Cortex of kidney (tissue), 1 donor: ENCODE measurements at places on chromosomes 1 and 21.

DNA sequence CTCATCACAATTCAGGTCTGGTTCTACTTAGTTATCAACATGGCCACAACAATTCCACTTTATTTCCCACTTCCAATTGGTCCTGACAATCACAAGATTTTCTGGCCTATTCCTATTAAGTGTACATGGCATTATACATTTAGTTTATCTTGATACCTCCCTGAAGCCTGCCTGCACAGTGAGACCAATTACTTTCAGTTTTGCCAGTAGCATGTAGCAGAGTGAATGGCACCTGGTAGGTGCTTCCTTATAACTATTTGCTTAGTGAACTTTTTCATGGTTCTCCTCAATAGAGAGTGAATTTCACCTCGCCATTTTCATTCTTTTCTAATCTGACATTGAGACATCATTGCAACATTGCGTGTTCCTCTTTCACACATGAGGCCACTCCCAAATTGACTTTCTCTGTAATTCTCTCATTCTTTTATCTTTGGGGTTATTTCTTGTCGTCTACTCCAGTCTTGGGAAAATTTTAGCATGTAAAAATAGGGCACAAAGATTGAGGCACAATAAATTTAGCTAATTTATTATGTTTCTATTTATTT is 124.3 kb downstream of the DISC1 start:
- no peak for DNase-seq

- no peak for DNase-seq
Observed at GRCh38 chr1:210400043-210400840, 71.5 kb downstream of the HHAT start.

- no peak for DNase-seq
Observed at GRCh38 chr1:12012560-12013316, 6.6 kb upstream of the MIIP start.

DNA sequence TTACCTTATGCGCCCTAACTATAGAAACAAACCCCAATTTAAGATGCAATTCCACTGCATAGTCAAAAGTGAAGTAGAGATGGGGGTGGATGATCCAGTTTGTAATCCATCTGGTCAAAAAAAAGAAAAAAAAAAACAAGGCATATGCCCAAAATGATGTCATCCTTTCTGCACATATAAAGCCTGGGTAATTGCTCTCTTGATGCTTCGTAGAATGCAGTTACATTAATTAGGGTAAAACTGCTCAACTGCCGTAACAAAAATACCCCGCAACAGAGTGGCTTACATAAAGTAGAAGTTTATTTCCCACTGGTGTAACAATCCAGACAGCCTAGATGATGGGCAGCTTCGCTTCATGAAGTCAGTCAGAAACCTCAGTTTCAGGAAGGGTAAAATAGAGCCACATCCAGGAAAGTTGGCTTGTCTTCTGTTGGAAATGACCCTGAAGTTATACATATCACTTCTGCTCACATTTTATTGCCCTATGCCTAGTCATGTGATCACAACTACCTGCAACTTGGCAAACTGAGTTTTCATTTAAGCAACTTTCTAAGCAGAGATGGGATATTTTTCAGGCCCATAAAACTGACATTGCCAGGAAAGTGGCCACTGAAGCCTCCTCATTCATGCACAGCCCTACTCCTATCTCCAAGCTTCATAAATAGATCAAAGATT is 221.7 kb downstream of the C1orf94 start:
- DNase-seq = no peak

DNA sequence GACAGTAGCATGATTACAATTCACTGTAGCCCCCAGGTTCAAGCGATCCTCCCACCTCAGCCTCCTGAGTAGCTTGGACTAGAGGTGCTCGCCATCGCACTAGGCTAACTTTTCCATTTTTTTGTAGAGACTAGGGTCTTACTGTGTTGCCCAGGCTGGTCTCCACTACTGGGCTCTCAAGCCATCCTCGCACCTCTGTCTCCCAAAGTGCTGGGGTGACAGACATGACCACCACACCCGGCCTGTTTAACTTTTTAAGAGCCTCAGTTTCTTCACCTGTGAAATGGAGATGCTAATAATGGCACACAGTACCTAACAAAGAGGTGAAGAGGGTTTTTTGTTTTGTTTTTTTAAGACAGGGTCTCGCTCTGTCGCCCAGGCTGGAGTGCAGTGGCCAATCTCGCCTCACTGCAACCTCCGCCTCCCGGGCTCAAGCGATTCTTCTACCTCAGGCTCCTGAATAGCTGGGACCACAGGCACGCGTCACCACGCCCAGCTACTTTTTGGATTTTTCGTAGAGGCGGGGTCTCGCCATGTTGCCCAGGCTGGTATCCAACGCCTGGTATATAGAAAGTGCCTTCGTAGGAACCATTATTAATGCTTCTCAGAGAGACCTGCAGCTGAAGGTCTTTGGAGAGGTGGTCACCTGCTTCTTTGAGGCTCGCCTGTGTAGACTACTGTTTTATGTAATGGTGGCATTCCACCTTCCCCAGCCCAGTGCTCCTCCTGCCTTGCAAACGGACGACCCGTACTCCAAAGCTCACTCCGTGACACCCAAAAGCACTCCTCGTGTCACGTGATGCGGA is 567 bp downstream of the PMVK start:
- DNase-seq = no peak

DNA sequence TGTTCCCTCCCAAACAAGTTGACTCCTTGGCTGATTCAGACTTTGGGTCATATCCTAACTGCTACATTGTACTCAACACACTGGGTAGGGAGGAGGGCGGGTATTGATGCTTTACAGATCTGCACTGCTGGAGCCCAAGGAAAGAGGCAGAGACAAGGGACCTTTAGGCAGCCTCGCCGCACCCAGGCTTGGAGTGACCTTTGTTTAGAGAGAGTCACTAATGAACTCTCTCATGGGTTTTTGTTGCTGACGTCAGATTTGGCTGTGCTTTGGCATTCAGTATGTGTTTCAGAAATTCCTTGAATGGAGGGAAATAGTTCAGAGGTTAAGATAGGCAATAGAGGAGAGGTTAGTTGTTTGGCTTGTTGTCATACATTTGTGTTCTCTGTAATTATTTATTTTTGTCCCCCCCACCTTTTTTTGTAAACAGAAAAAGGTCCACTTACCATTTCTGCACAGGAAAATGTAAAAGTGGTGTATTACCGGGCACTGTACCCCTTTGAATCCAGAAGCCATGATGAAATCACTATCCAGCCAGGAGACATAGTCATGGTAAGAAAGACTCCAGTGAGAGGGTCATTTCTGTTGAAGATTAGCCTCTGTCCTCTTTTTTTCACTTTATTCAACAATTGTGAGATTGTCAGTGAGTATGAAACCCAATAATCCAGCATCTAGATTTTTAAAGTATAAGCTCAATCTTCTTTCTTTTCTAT is 116.1 kb downstream of the ATP5PO start:
- DNase-seq = no peak

DNA sequence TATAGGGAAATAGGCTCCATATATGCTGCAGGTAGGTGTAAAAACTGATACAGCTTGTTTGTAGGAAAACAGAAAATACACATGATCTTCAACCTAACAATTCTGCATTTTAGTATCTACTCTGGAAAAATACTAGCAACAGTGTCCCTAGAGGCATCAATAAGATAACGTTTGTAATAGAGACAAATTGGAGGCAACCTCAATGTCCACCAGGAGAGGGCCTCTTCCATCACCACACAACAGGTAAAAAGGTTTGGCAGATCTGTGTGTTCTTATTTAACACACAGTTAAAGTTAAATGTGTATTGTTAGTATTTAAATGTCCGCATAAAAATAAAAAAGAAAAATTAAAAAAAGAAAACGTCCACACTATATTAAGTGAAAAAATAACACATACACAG is 5.4 kb downstream of the EIF2D start:
- DNase-seq = no peak

- no peak for DNase-seq
Observed at GRCh38 chr1:45684402-45684801, 1.9 kb downstream of the GPBP1L1 start.

DNA sequence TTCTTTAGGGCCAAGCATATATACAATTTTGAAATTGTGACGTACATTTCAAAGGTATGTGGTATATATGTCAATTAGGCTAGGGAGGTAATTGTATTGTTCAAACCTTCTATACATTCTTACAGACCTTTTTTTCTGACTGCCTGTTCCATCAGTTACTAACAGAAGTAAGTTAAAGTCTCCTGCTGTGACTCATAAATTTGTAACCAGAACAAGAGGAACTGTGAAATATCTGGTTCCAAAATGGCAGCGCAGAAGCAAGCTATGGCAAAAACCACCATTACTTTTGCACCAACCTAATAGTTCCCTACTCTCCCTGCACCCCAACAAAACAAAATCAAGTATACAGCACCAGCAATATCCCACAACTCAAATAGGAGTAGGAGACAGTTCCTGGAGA is 93.6 kb downstream of the ENAH start:
- DNase-seq = no peak
